ENCODE measurements at places on chromosomes 7 and 10. TPM values are rescaled to one million over a fixed set of nuclear protein-coding genes. Genes with fewer than 3 reads are reported as not detected.

AASS gene
- 62.6 TPM for total RNA-seq

CCDC71L gene
- 50.8 TPM for total RNA-seq

OSBPL3 gene
- 62.4 TPM for total RNA-seq

TMEM178B gene
- not detected for total RNA-seq

All from thoracic aorta endothelial cell (primary cell).